ENCODE measurements at places on chromosomes 4 and X. TPM values are rescaled to one million over a fixed set of nuclear protein-coding genes. Genes with fewer than 3 reads are reported as not detected.

GRCh38 chr4:105002278-105002677 is 144.4 kb upstream of the TET2 start:
- DNase-seq = peak; percentile 49

GRCh38 chr4:183758061-183758757 is 99.1 kb downstream of the TRAPPC11 start:
- DNase-seq = peak; percentile 84

- no peak for DNase-seq
Observed at GRCh38 chr4:62709618-62710252, 1509.6 kb downstream of the ADGRL3 start.

DNA sequence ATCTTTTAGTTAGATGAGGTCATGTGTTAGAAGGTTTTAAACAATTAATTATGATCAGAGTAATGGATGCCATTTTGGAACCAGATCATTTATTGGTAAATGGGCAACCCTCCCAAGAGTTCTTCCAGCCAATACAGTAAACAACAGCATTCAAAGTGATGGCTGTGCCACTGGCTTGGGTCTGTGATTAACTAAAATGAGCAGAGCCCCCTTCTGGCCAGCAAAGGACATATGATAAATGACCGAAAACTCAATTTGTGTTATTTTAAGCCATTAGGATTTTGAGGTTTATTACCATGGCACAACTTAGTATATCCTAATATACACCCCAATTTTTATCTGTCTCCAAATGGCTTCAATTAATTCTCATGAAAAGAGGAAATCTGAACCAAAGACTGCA is 90.8 kb upstream of the NPFFR2 start:
- DNase-seq = no peak

GRCh38 chr4:149072384-149072783 is 630.2 kb upstream of the NR3C2 start:
- DNase-seq = no peak

DNA sequence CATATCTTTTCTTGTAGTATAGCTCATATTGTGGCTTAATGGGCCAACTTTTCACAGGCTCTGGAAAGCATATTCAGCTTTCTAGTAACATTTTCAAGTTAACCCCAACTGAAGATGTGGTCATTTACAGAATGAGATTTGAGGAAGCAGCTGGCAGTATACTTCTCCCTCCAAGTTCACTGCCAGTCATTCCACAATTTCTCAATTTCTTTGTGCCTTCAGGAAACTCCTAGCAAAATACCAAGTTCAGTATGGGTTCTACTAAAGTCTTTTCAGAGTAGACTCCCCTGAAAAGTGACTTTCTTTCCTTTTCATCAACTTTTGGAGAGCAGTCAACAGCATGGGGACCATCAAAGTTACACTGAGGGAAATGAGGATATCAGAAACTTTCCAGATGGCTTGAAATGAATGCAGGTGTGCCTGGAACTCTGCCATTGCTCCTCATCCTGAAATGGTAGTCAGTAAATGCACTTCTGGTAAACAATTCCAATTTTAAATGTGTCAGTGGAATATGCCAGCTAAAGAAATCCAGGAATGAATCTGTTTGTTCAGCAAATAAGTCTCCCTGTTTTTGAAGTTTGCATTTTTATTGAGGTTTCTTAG is 81.5 kb upstream of the TEX13D start:
- no peak for DNase-seq

GRCh38 chrX:24925430-24925829 is 90.3 kb downstream of the ARX start:
- DNase-seq = no peak

GRCh38 chr4:56627985-56628384 is 53.1 kb downstream of the HOPX start:
- DNase-seq = no peak

- no peak for DNase-seq
Observed at GRCh38 chrX:108165383-108166111, 74.0 kb downstream of the ATG4A start.

DNA sequence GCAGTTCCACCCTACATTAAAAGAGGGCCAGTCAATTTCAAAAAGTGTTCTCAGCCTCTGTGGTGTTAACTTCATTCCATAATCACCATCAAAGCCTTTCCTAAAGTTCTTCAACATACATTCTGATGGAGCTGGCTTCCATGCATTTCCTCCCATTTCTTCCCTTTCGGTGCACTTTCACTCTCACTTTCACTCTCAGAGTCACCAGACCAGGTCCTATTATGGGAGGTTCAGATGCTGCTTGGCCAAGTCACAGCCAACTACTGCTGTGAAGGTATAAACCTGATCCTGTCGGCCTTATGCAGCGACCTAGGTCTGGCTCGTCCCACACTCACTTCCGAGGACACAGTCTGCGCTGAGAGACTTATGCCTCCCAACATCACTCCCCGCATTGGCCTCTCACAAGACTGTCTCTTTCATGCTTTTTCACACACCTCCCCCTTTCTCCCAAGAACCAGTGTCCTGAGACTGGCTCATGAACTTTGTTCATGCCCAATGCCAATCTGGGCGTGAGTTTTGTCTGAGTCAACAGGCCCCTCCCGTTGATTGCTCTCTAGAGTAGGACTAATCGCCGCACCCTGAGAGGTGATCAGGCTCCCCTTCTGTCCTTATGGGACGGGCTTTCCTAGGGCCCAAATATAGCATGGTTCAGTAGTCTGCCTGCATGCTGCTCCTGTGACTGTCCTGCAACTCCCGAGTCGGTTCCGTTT is 60.8 kb upstream of the XAGE1B start:
- DNase-seq = no peak

DNA sequence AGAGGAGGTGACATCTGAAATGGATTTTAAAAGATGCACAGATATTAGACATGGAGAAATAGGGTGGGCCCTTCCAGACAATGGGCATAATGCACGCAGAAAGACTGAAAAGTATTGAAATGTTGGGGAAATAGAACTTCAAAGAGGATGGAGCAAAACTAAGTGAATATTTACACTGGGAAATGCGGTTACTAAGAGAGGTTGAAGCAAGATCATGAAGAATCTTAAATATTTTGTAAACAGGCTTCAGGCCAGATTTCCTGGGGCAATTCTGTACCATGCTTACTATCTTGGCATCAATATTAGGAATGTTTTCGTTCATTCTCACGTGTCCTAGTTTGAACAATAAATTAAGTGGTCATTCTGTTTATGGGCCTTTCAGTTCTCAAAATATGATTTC is 216.3 kb downstream of the ADAMTS3 start:
- no peak for DNase-seq

The ARHGAP4 gene
- 9.7 TPM for total RNA-seq

The GAGE12J gene
- total RNA-seq = not detected

The TRO gene
- total RNA-seq = 1.8 TPM

The SH3RF1 gene
- 8.8 TPM for total RNA-seq

Measured in Right ventricle myocardium inferior (tissue), 1 donor.